ENCODE measurements at places on chromosomes 6 and 20. TPM values are rescaled to one million over a fixed set of nuclear protein-coding genes. Genes with fewer than 3 reads are reported as not detected.
A peak's percentile ranks its signal among the peaks of the same experiment; 100 is the strongest.

DNA sequence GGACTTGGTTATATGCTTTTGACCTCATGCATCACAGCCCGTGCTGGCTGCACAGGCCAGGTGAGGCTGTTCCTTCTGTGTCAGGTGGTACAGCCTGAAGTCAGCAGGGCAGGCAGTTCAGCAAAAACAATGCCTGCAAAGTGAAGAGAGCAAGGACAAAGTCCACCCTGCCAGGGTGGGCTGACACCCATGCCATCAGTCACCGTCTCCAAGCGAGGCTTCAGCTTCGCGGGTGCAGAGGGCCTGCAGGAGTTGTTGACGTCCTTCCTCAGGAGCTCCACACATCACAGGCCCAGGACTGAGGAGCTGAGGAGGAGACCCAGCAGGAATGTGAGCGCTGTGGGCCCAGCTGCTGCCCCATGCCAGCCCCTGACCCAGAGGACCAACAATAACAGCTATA, 111.3 kb downstream of the SASH1 start:
- DNase-seq, result no peak
- no peak overlapping the region for H3K4me3 ChIP-seq
- H3K27ac ChIP-seq, result no peak overlapping the region
- H3K27me3 ChIP-seq, result peaks cover 9% of the 10 kb centered on the region

GRCh38 chr6:30043744-30044143, 17.3 kb upstream of the POLR1H start:
- peaks cover 18% of the 10 kb centered on the region for H3K4me1 ChIP-seq
- H3K27ac ChIP-seq, result no peak overlapping the region
- no peak overlapping the region for H3K4me3 ChIP-seq
- peaks cover 22% of the 10 kb centered on the region for H3K36me3 ChIP-seq
- H3K27me3 ChIP-seq, result no peaks in the 10 kb centered on the region

DNA sequence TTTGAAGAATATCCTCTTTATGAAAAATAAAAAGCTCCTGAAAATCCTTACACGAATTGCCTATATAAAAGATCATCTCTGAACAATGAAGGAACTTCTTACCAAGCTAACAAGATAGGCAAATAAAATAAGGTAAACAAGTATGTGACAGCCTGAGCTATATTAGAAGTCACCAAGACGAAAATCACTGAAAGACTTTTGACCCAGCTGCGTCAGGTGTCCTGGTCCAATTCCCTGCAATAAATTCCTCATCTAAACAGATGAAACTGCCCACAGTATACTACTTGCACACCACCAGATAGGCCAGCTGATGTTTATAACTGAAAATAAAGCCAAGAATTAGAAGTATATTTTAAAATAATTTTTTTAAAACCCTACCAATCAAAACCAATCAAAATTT, 67.4 kb upstream of the RUNX2 start:
- H3K27ac ChIP-seq, result no peak overlapping the region
- H3K36me3 ChIP-seq, result peaks cover 12% of the 10 kb centered on the region
- H3K4me1 ChIP-seq, result peaks cover 5% of the 10 kb centered on the region
- no peak overlapping the region for H3K4me3 ChIP-seq
- no peak for DNase-seq

DNA sequence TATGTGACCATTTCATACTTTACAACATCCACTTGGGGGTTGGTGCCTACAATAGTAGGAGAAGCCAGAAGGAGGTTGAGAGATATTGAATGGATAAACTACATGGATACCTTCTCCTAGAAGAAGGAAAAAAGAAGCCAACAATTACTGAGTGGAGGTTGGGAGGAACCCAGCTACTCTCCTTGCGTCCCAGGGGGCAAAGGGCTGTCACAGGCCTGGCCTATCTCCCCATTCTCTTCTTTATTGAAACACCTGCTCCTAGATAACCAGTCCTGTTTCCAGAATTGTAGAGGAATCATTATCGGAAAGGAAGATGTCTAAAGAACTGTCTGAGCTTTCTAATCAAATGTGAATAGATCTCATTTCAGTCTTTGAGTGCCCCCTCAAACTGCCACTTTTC, 115.1 kb downstream of the MAP7 start:
- H3K36me3 ChIP-seq, result no peaks in the 10 kb centered on the region
- H3K27ac ChIP-seq, result no peak overlapping the region
- H3K4me1 ChIP-seq, result no peaks in the 10 kb centered on the region
- H3K4me3 ChIP-seq, result no peak overlapping the region
- no peak for DNase-seq
- H3K27me3 ChIP-seq, result peaks cover 15% of the 10 kb centered on the region

- H3K4me1 ChIP-seq, result peaks cover 21% of the 10 kb centered on the region
- H3K4me3 ChIP-seq, result no peak overlapping the region
- no peaks in the 10 kb centered on the region for H3K27me3 ChIP-seq
- H3K27ac ChIP-seq, result no peak overlapping the region
- DNase-seq, result no peak
Measured at GRCh38 chr6:30903236-30903635, 4.8 kb upstream of the GTF2H4 start.

GRCh38 chr20:46196990-46197389, 78.9 kb downstream of the CD40 start:
- H3K27me3 ChIP-seq, result peaks cover 24% of the 10 kb centered on the region
- H3K36me3 ChIP-seq, result no peaks in the 10 kb centered on the region
- H3K4me3 ChIP-seq, result no peak overlapping the region
- DNase-seq, result no peak

DNA sequence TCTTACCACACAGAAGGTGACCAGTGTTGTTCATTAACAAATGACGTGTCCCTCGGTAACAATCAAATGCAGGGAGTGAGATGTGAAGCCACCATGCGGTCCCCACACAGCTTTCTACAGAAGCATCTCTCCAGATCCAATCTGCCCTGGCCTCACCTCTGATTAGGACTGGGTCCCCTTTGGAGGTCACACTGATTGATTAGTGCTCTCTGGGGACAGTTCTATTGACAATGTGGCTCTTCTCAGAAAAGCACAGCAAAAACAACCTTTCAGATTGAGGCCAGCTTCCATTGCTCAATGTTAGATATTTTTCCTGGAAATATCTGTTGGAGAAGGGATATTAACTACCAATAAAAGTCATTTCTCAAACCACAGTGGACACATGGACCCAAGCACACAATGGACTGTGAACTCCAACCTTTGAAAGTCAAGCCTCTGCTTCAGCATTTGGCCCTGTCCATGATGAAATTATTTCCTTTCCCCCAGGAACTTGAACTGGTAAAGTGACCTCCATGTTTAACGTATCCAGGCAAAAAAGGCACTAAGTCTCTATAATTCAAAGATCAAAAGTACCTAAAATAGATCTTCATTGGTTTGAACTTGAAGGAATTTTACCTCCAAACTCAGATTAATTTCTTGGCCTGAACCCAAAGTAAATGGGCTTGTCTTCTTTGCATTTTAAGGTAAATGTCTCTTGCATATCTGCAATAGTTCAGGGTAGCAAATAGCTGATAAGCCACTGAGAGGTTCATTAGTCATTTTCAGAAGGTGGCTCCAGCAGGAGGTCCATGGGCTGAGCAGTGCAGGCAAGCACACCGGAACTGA, 118.5 kb downstream of the FOXA2 start:
- no peak for DNase-seq
- no peaks in the 10 kb centered on the region for H3K4me1 ChIP-seq
- H3K27me3 ChIP-seq, result no peaks in the 10 kb centered on the region
- H3K4me3 ChIP-seq, result no peak overlapping the region

DNA sequence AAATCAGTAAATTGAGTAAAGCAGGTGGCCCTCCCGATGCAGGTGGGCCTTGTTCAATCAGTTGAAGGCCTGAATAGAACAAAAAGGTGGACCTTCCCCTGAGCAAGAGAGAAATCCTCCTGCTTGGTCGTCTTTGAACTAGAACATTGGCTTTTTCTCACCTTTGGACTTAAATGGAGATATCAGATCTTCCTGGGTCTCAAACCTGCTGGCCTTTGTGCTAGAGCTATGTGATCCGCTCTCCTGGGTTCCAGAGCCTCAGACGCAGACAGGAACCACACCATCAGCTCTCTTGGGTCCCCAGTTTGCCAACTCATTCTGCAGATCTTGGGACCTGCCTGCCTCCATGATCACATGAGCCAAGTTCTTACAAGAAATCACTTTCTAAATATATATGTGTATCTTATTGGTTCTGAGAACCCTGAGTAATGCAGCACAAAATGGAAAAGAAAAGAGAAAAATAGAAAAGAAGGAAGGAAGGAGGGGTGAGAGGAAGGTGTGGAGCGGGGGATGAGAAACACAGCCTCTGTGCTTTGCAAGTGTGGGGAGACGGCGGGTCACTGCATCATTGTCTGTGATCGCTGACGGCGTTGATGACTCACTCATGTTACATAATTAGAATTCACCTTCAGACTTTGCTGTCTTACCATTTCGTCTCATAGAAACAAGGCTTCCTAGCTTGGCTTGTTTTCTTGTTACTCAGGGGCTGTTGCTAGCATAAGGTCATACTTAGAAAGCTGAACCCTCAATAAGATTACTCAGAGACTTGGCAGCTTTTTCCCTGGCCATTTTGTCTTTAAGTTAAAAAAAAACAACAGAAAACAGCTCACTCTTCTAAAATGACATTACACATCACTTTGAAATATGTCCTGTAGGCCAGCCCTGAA, 85.7 kb upstream of the NEDD9 start:
- H3K27ac ChIP-seq, result peak overlapping the region; percentile 66
- H3K36me3 ChIP-seq, result peaks cover 62% of the 10 kb centered on the region
- H3K4me3 ChIP-seq, result no peak overlapping the region
- H3K27me3 ChIP-seq, result no peaks in the 10 kb centered on the region
- DNase-seq, result peak; percentile 65

DNA sequence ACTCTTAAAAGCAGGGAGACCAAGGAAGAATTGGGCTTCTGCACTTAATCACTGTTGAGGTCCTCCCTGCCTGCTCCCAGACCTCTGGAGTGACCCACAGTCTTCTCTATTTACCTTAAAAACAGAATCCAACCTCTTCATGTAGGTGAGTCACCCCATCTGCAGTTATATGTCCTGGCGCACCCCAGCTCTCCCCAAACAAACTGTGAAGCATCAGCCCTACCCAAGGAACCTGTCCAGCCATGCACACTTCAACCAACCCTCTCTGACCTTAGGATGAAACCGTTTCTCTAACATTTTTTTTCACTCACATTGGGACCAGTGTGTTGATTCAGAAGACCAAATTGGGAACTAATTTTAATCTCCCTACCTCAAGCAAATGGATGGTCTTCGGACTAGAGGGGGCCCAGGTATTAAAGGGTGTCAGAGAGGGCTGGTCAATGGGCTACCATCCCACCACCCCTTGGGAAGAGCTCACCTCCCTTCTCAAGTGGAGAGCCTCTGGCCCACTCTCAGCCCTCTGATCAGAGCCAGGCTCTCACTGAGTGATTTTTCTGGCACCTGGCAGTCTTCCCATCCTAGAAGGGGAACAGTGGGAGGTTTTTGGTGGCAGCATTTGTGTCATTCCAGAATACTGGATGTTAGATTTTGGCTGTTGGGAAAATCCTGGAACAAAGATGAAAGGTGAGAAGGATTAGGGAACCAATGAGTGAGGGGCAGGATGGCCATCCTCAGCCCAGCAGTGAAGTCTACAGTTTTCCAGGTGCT, 203.6 kb downstream of the LRFN2 start:
- no peak overlapping the region for H3K27ac ChIP-seq
- peaks cover 24% of the 10 kb centered on the region for H3K4me1 ChIP-seq
- DNase-seq, result peak; percentile 4
- no peaks in the 10 kb centered on the region for H3K36me3 ChIP-seq
- no peak overlapping the region for H3K4me3 ChIP-seq

- H3K36me3 ChIP-seq, result no peaks in the 10 kb centered on the region
- peaks cover 4% of the 10 kb centered on the region for H3K27me3 ChIP-seq
- no peaks in the 10 kb centered on the region for H3K4me1 ChIP-seq
- no peak overlapping the region for H3K27ac ChIP-seq
- no peak overlapping the region for H3K4me3 ChIP-seq
- no peak for DNase-seq
Measured at GRCh38 chr6:116405138-116405537, 34.4 kb downstream of the DSE start.

Gene NR2E1
- total RNA-seq, result not detected

Gene MACROD2
- 0.08 TPM for total RNA-seq

Gene HUS1B
- total RNA-seq, result 1.6 TPM

Gene BEND6
- total RNA-seq, result not detected

Gene KPNA5
- 11.0 TPM for total RNA-seq
